ENCODE measurements at places on chromosomes 11 and 22. TPM values are rescaled to one million over a fixed set of nuclear protein-coding genes. Genes with fewer than 3 reads are reported as not detected.

The SCGB1D2 gene
- not detected for total RNA-seq

The MED17 gene
- total RNA-seq = 73.0 TPM

The RAB39A gene
- total RNA-seq = 21.9 TPM

The DBX1 gene
- 0.29 TPM for total RNA-seq

Measured in glutamatergic neuron (in vitro differentiated cells).